ENCODE measurements at places on chromosomes 7 and 10.

DNA sequence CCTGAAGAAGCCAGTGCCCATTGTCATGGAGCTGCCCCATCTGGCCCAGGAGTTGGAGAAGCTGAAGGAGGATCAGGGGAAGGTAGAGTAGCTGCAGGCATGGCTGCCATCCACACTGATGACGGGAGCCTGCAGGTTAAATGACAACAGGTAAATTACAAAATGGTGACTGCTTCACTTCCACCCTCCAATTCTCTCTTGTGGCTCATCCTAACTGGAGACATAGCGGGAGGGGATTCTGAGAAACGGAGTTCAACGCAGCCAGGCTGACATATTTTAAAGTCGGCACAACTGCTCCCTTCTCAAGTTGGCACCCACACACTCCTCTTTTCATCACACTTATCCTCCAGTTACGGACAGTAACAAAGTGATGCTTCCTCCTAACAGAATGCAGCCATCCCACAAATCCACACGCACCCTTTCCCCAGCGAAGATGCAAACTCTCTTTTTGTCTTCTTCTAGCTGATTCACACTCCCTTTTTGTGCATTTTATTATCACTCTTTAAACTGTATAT is 103.0 kb downstream of the SLC37A3 start:
- no peak for DNase-seq

GRCh38 chr10:99983280-99983988 is 26.3 kb downstream of the DNMBP start:
- DNase-seq = no peak

DNA sequence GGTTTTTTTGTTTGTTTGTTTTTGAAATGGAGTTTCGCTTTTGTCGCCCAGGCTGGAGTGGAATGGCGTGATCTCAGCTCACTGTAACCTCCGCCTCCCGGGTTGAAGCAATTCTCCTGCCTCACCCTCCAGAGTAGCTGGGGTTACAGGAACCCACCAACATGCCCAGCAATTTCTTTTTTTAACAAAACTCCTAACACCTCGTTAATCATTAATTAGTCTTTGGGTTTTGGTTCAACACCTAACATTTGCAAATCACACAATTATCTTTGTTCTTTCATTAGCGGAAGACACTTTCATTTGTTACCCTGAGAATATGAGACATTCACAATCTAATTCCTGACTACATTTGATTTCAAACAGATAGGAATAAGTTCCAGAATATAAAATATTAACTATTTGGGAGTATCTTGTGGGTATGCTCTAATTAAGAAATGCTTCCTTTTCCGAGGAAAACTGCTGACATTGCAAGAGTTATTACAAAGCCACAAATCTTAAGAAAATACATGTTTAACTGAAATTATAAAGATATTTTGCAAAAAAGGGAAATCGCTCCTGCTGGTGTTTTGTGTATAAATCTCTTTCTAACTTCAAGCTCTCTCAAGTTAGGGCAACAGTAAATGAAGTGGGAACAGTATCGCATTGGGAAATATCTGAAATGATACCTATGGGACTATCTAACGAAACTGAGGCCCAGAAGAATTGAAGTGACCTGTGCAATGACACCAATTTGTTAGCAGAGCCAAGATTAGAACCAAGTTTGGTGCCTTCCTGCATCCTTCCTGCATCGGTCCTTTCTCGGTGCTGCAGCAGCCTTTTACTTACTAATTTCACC is 1.2 kb upstream of the LSM8 start:
- no peak for DNase-seq

DNA sequence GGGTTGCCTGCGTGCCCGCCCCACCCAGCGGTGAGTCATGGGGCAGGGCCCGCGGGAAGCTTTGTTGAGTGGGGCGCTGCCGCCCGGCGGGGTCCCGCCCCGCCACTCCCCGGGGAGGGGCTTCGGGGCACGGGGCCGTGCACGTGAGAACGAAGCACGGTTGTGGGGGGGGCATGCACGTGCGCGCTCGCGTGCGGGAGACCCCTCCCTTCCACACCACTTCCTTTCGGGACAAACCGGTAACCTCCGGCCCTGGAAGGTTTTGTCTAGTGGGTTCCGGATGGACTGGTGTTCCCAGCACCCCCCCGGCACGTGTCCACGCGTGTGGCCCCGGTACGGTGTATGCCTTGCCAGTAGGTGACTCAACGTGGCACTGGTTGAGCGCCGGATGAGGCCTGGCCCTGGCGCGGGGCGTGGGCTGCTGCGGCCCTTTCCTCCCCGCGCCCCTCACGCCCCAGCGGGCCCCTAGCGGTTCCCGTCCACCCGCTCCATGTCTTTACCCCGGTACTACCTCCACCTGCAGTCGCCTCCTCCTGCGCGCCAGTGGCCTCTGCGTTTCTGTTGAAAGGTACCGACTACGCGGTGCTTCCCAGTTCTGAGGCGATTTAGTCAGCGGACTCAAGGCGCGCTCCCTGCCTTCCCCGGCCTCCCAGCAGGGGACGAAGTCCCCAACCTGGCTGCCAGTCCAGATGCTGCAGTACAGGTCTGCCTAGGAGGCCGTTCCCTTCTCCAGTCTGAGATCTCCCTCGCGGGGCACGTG is 3.1 kb downstream of the ADIRF start:
- DNase-seq = peak; percentile 94

DNA sequence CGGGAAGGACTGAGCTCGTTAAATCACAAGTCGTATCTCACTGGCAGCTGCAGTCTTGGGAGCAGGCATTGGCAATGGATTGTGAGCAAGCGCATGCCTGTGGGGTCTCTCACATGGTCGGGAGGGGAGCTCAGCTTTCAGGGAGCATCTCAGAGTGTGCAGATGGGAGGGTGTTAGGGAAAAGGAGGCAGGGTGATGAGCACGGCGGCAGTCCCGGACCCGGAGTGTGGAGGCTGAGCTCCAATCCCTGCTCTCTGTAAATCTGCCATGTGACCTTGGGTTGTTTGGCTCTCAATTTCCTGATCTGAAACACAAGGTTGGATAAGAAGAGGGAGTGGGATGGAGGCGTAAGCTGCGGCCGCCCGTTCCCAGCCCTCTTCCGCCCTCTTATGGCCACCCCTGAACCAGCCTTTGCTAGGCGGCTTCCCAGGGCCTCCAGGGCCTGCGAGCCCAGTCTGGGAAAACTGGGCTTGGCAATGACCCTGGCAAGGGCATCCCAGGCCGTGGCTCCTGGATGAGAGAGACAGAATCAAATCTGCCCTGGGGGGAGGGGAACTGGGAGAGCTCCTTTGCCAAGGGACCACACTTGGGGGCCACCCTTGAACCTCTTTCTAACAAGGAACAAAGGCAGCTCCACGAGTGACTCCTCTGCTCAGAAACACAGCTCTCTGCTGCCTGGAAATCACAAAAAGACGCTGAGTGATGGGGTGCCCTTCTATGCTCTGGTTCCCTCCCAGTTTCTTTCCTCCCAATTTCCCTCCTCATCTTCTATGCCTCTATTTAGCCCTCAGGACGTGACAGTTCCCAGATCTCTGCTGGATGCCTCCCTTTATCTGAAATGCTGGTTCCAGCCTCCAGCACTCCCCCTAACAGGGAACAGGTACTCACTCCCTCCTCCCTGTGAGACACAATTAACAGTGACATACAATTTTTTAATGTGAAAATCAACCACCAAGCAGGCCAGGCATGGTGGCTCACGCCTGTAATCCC is 41.7 kb upstream of the LOXL4 start:
- no peak for DNase-seq

GRCh38 chr7:115864082-115864481 is 166.5 kb downstream of the TFEC start:
- DNase-seq = no peak

DNA sequence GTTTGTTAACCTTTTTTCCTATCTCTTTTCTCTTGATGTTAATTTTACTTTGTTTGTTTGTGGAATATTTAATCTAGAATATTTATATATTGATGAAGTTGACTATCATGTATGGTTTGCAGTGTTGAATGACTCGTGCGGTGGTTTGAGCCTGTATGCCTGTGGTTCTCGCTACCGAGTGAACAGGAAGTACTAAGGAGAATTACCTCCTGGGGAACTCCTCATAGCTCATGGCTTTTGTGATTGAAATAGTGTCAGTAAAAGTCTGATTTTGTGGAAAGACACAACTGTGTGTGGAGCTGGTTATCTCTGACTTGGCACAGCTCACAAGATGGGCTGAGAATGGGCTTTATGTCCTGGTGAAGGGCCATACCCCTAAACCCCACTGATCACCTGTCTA is 498.6 kb downstream of the GLRX3 start:
- DNase-seq = no peak

GRCh38 chr7:156897673-156898072 is 4.7 kb upstream of the LMBR1 start:
- DNase-seq = no peak

- peak; percentile 20 for DNase-seq
Measured at GRCh38 chr10:102009801-102010425, 46.1 kb downstream of the ARMH3 start.

DNA sequence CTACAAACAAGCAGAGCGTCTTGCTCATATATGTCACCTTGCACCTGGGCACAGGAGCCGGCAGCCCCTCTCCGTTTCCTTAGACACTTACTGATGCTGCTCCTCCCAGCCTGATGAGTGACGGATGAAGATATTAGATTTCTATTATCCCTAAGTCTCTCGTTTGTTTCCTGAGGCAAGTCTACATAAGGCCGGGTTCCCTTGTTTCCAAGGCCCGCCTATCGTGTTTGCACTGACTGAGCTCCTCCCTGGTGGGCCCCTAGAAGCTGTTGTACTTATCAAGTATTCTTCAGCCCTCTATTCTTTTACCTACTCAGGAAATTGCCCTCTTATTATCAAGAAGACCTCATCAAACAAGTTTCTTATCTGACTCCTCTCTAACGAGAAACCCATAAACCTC is 18.5 kb downstream of the SH3PXD2A start:
- no peak for DNase-seq

GRCh38 chr7:142811154-142811737 is 40.5 kb downstream of the PRSS2 start:
- DNase-seq = peak; percentile 84

DNA sequence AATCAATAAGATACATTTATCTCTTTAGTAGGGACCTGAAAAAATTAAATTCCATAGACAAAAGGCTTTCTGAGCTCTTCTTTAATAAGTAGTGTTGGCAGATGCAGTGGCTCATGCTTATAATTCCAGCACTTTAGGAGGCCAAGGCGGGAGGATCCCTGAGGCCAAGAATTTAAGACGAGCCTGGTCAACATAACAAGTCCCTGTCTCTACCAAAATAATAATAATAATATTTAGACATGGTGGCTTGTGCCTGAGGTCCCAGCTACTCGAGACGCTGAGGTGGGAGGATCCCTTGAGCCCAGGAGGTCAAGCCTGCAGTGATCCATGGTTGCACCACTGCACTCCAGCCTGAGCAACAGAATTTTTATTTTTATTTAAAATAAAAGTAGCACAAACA is 280.8 kb downstream of the ADK start:
- DNase-seq = no peak

DNA sequence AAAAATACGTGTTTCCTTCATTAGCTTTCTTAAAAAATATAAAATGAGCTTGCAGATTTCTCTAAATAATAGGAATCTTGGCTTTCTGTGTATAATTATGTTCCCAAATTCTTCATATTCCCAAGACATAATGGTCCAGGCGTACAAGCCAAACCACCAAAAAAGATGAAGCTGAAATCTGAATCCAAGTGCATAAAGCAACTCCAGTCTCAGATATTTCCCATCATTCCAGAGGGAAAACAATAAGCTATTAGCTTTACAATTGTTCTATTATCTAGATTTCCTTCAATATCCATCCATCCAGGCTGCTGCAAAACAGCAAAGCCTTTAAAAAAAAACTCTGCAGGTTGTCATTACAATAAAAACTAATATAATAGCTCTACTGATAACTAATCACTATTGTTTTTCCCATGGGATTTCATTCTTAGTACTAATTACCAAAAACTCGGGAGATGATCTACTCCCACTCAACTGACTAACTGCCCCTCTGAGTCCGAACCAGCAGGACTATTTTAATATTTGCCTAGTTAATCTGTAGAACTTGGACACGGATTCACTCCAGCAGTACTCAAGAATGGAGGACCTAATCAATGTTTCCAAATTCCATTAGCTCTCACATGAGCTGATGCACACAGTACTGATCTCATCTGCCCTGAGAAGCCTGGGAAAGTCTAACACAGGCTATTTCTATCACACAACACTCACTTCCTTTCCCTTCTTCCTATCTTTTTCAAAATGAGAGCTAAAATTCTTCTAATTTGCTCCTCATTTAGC is 108.9 kb upstream of the ASAH2 start:
- no peak for DNase-seq

- DNase-seq = no peak
Measured at GRCh38 chr10:50541317-50541716, 82.4 kb downstream of the SGMS1 start.

DNA sequence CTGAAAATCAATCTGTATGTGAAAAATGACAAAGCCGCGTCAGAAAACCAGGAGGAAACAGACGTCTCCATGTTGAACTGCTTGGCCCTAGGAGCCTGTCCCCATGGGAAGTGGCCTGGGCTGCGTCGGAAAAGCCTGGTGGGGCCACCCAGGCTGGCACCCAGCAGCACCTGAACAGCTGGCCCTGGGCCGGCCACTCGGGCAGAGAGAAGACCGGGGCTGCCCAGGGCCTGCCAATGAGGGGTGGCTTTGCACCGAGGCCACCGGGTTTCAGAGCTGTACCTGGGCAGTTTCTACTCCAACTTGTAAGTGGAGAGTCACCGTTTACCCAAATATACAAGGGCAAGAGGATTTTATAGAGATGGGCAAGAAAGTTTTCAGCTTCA is 1.1 kb upstream of the FUOM start:
- DNase-seq = no peak

- DNase-seq = no peak
Measured at GRCh38 chr7:11911900-11912299, 79.9 kb upstream of the THSD7A start.

DNA sequence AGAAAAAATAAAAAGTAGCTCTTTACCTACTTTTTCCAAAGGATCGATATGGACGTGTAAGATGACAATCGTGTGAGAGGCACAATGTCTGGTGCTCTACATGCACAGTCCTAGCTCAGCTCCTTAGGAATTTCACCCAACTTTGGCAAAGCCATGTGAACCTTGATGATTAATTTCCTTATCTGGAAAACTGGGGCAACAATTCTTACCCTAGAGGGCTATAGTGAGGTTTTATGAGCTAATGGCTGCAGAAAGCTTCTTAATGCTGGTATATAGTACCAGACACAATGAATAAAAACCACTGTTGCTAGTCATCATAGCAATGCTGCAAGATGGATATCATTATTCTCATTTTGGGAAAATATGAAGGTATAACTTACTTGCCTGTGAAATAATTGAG is 202.7 kb downstream of the PARD3 start:
- no peak for DNase-seq

DNA sequence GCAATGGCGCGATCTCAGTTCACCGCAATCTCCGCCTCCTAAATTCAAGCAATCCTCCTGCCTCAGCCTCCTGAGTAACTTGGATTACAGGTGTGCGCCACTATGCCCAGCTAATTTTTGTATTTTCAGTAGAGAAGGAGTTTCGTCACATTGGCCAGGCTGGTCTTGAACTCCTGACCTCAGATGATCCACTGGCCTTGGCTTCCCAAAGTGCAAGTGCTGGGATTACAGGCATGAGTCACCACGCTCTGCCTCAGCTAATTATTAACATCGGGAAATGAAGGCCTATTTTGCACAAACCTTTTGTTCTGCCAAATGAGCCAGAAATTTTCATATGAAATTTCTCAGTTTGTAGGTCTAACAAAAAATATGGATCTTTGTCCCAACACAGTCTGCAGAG is 106.7 kb upstream of the ODAD2 start:
- DNase-seq = no peak

Data from CD4-positive, CD25-positive, alpha-beta regulatory T cell (primary cell).